ENCODE measurements at places on chromosomes 4 and X.

DNA sequence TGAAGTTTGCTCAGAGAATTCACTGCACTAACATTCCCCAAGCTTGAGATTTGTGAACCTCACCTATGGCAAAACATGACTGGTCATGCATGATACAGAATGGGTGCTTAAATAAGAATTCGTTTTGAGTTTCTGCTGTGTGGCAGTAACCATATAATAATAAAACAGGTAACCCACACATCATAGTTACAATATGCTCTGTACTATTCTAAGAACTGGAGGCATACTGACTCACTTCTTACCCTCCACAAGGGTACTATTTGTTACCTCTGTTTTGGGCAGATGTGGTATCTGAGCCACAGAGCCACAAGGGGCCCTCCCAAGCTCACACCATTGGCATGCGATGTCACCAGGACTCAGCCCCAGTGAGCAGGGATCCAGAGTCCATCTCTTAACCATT, 17.6 kb downstream of the SLC2A9 start:
- no peak for DNase-seq

- DNase-seq: no peak
Observed at GRCh38 chr4:101555341-101555880, 208.1 kb upstream of the PPP3CA start.

GRCh38 chr4:102518703-102519131, 17.6 kb downstream of the NFKB1 start:
- DNase-seq: no peak

GRCh38 chr4:65951177-65951576, 280.9 kb upstream of the EPHA5 start:
- no peak for DNase-seq

DNA sequence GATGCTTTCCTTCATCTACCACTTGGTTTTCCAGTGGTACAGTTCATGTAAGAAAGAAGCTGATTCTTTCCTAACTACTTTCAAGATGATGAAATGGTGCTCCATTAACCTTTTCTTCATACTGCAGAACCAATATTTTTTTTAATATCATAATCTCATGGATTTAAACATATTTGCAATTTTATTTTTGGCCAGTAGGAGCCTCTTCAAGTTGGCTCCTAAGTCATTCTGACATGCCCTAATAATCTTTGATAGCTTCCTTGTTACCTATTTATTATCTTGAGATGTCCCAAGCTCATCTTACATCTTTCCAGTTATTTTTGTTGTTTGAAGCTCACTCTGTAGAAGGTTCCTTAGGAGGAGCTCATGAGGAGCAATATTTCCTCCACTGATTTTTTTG, 170.2 kb downstream of the APBB2 start:
- DNase-seq: no peak

DNA sequence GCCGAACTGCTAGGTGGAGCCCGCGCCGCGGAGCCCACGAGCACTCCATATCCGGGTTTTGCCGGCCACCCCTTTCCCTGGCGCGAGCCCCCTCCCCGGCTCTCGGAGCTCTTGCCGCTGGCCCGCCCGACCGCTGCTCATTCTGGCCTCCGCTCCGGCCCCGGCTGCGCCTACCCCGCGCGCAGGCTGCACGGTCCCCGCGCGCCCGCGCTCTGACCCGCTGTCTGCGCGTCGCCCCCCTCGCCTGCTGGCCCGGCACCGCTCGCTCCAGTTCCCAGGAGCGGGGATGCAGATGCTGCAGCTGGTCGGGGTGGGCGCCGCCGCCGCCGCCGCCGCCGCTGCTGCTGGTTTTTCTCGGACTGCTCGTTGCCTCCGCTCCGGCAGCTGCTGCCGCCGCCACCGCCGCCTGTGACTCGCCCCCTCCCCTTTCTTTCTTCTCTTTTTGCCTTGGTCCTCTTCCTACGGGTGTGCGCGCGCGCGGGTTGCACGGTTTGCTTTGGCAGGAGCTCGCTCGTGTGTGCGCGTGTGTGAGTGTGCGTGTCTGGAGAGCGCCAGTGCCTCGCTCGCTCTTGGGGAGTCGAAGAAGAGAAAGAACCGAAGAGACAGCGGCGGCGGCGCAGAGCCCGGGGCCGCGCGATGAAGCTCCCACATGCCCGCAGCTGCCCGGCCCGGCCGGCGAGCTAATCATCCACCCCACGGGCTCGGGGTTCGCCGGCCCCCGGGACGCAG, at the start of gene ADGRL3:
Gene ADGRL3 (plus strand): TSS at position 140 of the 729 bp plus-strand sequence.
- no peak for DNase-seq

DNA sequence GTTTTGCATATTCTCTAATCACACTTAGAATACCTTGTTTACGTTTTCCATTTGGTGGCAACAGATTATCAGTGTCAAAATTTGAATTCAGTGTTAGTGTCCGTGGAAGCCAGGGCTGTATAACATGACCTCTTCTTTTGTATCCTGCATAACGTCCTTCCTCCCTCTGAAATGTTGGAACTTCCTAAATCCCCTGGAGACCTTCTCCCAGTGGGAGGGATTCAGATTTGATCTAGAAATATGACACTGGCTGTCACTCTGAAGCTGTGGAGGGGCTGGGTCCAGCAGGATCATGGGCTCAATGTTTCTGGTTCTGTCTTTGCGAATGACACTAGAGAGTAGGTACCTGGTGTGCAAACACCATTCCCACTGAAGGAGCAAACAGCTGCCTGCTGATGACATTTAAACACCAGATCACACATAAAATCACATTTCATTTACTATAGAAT, 850 bp upstream of the CXCL3 start:
- no peak for DNase-seq

GRCh38 chr4:122857160-122857559, 30.5 kb downstream of the FGF2 start:
- DNase-seq: no peak

- no peak for DNase-seq
Observed at GRCh38 chrX:80765220-80765625, 44.5 kb downstream of the BRWD3 start.

- DNase-seq: no peak
Observed at GRCh38 chr4:76955182-76955581, 5.6 kb downstream of the SEPTIN11 start.

- no peak for DNase-seq
Observed at GRCh38 chr4:2285613-2286381, 23.9 kb upstream of the MXD4 start.

GRCh38 chr4:16695896-16696295, 202.5 kb downstream of the LDB2 start:
- DNase-seq: no peak
